ENCODE measurements at places on chromosomes 4 and X.

DNA sequence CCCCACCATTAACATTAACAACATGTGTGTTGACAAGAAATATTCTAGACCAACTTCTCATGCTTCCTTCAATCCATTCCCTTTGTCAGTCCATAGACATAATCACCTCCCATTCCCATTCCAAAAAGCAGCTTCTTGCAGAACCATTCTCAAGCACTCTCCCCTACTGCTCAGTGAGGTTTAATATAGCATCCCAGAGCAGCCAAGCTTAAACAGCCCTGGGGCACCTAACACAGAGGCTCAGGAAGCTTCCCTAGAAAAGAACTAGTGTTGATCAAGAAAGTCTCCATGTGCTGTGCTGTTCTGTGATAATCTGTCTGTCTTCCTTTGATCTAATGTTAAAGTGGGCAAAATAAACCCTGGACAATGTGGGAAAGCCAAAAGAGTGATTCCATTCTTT lies 174.2 kb upstream of the NOCT start:
- DNase-seq = no peak

GRCh38 chr4:48653217-48654014 lies 126.7 kb downstream of the FRYL start:
- peak; percentile 56 for DNase-seq

DNA sequence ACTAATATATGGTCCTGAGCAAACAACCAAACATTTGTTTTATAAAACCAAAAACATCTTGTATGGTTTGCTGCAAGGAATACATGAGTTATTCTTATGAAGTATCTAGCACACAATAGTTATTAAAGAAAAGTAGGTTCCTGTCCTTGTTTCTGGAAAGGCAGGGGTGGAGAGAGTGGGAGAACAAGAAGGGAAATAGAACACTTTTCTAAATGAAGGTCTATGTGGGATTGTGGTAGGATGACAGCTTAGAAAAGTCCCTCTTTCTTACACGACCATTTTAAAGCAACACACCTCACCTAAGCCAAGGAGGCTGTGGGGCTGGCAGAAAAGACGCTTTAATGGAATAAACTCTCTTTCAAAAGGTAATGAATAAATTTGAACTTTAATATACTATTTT lies 164.6 kb downstream of the ARAP2 start:
- DNase-seq = no peak

DNA sequence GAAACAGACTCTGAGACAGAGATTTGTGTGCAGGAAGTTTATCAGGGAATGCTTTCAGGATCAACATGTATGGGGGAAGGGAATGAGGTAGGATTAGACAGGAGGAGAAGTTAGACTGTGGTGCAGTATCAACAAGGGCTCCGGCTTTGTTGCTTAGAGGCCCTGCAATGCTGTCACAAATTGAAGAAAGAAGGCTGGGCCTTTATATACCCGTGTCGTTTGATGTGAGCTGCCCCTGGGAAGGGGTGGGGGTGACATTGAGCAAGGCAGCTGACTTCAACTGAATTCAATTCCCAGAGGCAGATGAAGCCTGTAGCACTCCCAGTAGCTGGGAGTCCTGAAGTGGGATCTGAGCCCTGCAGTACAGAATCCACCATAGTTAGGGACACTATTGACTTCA lies 29.5 kb upstream of the USP9X start:
- DNase-seq = no peak

GRCh38 chr4:86543560-86544309 lies 50.4 kb upstream of the PTPN13 start:
- DNase-seq = no peak

GRCh38 chr4:46393606-46394005 lies 3.7 kb upstream of the GABRA2 start:
- no peak for DNase-seq

DNA sequence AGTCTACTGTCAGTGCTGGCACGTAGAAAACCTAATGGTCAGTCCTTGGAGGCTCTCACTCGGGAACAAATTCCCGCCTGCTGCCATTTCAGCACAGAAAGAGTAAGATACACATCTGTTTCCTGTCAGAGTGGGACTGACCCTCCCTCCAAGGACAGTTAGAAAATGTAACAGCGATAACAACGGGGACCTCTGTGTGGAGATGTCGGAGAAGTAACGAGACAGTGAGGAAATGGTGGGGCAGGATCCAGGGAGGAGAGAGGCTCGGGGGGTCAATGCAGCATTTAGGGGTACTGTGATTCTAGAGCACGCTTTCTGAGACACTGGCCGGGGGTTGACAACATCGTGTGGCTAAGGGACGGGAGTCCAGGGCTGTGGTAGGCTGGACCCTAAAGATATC lies 36.0 kb upstream of the SORCS2 start:
- no peak for DNase-seq

DNA sequence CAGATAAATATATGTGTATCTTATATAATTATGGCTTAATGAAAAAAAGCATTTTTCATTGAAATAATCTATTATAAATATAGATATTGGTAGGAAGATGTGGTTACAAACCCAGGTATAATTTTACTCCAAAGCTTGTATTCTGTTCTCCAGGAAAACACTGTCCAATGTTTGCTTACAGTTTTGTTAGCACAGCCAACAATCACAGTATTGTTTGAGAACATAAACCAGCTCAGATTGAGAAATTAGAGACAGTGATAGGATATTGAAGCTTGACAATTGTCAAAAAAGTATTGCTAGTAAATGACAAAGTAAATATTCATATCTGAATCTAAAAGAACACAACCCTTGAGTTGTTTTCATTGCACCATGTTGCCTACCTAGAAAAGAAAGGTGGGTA lies 228.8 kb downstream of the ADGRL3 start:
- DNase-seq = no peak

DNA sequence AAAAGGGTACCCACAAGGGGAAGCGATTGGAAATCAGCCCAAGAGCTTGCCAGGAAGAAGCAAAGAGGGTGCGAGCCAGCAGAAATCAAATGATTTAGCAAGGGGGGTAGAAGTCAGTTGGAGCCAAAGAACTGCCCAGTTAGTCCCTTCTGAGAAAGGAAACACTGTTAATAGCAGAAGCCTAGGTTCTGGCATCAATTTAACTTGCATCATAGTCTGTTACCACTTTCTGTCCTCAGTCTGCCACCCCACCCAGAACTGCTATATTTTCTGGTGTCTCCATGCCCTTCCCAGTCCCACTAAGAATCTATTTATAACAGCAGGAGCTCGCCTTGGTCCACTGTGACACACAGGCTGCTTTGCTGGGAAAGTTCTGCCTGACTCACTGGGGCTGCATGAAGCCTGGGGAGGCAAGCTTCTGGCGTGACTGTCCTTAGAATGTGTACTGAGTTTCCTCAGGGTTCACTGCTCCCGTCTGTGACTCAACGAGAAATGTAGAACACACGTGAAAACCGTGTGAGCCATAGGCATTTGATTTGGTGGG lies 157.8 kb upstream of the TTC29 start:
- DNase-seq = peak; percentile 47

DNA sequence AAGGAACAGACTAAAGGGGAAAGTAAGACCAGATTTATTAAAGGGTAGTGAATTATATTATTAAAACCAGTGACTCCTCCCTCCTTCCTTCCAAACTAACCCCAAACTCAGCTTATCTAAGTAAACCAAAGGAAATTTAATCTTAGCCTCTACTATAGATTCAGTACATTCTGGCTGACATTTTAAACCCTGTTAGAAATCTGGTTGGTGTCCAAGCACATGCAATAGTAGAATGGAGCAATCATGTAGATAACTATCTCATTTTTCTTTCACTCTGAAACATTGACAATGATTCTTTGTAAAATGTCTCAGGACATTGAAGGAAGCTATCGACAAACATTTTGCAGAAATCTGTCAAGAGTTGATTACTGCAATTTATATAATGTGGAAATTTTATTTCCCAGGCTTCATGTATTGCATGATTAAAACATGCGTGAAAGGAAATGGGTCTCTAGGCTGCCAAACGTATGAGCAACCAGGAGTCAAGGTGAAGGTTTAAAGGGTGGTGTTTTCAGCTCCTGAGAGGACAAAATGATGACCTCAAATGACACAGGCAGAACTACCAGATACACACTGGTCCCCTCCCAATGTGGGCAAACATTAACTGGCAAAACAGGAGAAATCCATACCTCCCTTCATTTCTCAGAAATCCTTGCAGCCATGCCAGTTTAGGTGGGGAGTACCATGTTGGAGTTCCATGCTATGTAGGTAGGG lies 58.2 kb upstream of the RBM47 start:
- no peak for DNase-seq

All from Kasumi-1 (cell line).